ENCODE measurements at places on chromosomes 12 and 14. TPM values are rescaled to one million over a fixed set of nuclear protein-coding genes. Genes with fewer than 3 reads are reported as not detected.

Gene ALDH1L2
- polyA plus RNA-seq, result 0.38 TPM

Gene HOXC5
- polyA plus RNA-seq, result 2.2 TPM

Gene TAS2R31
- polyA plus RNA-seq, result 0.61 TPM

Gene GLS2
- polyA plus RNA-seq, result 0.92 TPM

Gene FGF23
- not detected for polyA plus RNA-seq

Gene MYH6
- not detected for polyA plus RNA-seq

All from ovary (tissue), 10 donors.